Fibroblast of the aortic adventitia (primary cell): ENCODE measurements at places on chromosomes 11 and 22. TPM values are rescaled to one million over a fixed set of nuclear protein-coding genes. Genes with fewer than 3 reads are reported as not detected.

GRCh38 chr11:2781408-2782274, 81.8 kb upstream of the KCNQ1OT1 start:
- no peak for DNase-seq

- DNase-seq, result no peak
Observed at GRCh38 chr11:107218123-107219013, 200.1 kb upstream of the GUCY1A2 start.

DNA sequence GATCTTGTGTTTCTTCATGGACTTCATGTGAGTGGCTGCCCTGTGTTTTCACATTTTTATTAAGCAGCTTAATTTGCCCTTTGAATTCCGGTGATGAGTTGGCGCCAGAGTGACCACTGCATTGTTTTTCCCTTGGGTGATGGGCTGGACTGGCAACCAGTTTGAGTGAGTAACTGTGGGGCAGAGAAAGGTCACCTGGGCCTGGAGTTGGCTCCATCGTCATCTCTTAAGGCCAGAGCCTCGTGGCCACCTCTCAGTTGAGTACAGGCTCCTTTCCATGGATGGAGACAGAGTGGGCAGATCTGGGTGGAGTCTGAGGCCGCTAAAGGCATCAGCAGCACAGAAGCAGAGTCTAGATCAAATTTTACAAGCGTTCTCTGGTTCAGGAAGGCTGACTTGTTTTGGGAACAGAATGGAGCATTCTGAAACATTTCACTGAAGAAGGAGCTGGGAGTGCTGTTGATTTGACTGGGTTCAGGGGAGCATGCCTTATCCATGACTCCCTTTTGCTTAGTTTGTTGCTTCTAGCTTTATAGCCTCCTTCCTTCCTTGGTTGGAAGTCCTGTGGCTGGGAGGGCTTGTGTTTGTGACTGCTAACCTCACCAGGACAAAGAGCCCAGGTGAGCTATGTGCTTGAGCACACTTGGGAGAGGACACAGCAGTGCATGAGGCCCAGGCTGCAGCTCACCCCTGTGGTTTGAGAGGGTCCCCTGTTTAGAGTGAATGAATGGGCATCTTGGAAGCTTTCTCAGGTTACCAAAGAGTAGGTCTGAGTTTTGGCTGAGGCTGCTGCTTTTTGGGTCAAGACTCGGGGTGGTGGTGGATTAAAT, 7.8 kb downstream of the BCR start:
- DNase-seq, result peak; percentile 49

- no peak for DNase-seq
Observed at GRCh38 chr11:95042239-95042638, 7.0 kb upstream of the KDM4F start.

- peak; percentile 34 for DNase-seq
Observed at GRCh38 chr22:20571531-20572007, 64.2 kb downstream of the MED15 start.

DNA sequence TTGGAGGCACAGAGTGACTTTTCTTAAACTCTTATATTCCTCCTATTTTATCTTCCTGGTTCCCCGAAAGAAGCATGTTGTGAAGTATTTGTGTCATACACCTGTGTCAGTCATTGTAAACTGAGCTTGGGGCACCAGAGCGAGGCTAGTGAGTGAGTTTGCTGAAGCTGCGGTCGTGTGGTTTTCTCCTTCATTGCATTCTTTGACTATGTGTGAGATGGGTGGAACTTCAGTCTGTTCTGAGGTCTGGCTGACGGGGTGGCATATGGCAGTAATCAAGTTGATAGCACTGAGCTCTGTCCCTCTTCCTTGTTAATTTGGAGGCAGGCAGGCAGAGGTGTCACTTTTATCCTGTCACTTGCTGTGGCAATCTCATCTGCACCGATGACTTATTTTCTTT, 4.2 kb downstream of the VPS26B start:
- DNase-seq, result no peak

DNA sequence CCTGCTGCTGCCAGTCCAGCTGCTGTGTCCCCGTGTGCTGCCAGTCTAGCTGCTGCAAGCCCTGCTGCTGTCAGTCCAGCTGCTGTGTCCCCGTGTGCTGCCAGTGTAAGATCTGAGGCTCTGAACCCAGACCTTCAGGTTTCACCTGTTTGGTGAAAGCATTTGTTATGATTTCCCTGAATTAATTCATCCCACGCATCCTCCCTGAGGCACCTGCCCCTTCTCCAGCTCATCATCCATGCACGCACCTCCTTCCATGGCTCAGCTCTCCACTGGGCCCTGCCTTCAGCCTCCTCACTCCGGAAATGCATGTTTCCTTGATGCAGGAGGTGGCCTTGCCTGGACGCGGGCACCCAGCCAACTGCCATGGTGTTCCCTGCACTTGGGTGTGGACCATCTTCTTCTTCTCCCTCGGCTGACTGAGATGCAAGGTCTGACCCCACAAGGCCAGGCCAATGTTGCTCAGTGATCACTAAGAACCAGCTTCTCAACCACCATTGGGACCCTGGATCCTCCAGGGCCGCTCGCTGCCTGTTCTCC, 788 bp downstream of the KRTAP5-10 start:
- DNase-seq, result no peak

GRCh38 chr11:78354408-78355308, 63.0 kb downstream of the GAB2 start:
- peak; percentile 79 for DNase-seq

GRCh38 chr11:66878474-66878873, 21.6 kb downstream of the LRFN4 start:
- no peak for DNase-seq

DNA sequence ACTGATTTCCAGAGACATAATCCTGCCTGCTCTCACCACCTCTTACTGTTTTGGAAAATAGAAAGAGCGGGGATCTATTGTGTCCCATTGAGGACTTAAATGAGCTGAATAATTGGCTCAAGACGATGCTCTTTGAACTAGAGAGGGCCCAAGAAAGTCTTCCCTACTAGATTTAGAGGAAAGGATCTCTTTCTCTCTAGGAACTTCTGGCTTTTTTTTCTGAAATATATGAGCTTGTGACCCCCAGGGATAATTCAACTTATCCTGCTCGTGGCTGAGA, 461.4 kb upstream of the KIRREL3 start:
- DNase-seq, result no peak

DNA sequence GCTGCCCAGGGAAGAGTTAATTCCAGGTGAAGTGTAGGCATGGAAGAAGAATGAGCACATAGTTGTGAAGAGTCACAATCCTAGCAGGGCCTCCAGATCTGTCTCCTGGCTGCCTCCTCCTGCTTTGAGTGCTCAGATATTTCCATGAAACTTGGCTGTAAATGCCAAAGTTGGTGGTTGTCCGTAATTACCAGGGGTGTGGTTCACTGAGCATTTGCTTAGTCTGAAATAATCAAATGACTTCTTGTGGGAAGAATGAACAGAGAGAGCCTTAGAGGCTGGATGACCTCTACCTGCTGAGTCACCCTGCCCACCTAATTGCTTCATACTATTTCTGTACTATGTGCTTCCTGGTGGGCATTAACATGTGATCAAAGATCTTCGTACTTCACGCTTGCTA, 50.9 kb downstream of the APIP start:
- no peak for DNase-seq

- no peak for DNase-seq
Observed at GRCh38 chr11:103183981-103184611, 74.9 kb downstream of the DYNC2H1 start.

- DNase-seq, result no peak
Observed at GRCh38 chr11:16603890-16604793, 134.3 kb upstream of the C11orf58 start.

- peak; percentile 21 for DNase-seq
Observed at GRCh38 chr11:27938011-27938410, 169.9 kb downstream of the KIF18A start.

DNA sequence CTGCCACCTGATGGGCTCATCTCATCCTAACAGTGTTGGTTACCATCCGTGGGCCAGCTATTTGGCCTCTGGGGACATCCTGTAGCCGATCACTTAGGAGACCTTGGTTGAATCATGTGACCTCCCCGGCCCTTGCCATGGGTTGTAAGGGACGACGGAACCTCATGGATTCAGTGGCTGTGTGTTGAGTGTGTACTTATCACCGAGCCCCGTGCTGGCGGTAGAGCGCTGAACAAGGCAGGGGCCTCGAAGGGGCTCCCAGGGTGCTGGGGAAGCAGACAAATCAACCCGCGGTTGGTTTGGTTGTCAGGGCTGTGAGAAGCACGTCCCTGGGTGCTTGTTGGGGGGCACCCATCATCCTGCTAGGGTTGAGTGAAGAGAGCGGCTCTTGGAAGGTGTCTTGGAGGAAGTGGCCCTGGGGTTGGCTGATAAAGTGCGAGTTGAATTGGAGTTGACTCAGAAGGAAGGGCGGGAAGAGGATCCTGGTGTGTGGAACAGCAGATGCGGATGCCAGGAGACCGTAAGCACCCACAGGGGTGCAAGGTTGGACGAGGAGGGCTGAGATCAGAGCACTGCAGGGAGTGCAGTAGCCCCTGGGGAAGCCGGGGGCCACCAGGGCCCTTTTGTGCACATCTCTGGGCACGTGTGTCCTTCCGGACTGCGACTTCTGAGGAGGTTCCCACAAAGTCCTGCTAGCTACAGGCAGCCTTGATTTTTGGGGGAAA, 53.6 kb downstream of the MPPED1 start:
- DNase-seq, result no peak

DNA sequence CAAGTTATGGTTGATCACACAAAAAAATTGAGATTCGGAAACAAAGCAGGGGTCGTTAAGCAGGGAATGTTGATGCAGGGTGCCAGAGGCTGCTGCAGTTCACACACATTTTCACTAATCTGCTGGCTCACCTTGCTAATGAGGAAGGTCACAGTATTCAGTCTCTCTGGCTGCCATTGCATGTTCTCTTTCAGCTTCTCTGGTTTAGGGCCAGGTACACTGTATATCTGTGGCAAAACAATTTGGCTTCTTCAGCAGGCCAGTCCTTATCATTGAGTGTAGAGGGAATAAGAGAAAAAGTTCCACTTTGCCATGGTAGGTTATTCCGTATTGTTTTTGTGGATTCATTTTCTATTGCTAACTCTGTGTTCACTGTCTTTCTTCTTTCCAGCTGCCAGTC, 283.7 kb upstream of the ANO3 start:
- DNase-seq, result no peak

- peak; percentile 90 for DNase-seq
Observed at GRCh38 chr11:74257959-74258553, 53.4 kb downstream of the P4HA3 start.

- DNase-seq, result no peak
Observed at GRCh38 chr11:65445101-65445603, 22.6 kb downstream of the NEAT1 start.

- DNase-seq, result peak; percentile 70
Observed at GRCh38 chr11:46112961-46113607, 8.2 kb downstream of the PHF21A start.

GRCh38 chr22:29037340-29037932, 24.2 kb downstream of the C22orf31 start:
- no peak for DNase-seq

DNA sequence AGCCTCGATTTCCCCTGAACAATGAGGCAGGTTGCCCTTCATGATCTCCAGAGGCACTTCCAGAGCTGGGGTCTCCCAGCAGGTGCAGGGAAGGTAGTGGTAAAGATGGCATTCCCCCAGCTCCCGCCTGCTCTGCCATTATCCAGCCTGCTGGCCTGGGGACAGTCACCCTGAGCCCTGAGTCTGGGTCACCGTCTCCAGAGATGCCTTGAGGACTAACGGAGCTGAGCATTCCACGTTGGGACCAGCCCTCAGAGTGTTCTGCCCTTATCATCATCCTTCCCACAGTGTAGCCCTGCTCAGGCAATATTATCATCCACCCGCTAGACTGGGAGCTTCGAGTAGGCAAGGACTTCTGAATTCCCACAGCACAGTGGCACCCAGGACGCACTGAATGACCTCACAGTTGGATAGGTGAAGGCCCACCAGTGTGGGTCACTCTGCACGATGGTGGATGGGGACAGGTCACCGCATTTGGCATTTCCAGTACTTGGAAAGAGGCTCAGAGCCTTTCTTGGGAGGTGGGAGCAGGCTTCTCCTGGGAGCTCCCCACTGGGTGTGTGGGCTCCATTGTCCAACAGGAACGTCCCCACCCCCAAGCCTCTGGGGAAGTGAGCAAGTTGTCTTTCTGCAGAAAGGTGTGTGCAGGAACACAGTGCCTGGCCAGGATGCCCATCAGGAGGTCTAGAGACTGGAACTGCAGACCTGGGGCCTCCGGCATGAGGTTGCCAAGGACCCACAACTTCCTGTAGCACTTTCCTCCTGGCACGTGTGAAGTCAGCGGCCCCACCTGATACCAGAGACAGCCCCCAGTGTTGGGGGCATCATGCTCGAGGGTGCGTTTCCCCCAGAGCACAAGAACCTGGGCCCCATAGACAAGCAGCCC, 51.4 kb upstream of the WNT7B start:
- no peak for DNase-seq

DNA sequence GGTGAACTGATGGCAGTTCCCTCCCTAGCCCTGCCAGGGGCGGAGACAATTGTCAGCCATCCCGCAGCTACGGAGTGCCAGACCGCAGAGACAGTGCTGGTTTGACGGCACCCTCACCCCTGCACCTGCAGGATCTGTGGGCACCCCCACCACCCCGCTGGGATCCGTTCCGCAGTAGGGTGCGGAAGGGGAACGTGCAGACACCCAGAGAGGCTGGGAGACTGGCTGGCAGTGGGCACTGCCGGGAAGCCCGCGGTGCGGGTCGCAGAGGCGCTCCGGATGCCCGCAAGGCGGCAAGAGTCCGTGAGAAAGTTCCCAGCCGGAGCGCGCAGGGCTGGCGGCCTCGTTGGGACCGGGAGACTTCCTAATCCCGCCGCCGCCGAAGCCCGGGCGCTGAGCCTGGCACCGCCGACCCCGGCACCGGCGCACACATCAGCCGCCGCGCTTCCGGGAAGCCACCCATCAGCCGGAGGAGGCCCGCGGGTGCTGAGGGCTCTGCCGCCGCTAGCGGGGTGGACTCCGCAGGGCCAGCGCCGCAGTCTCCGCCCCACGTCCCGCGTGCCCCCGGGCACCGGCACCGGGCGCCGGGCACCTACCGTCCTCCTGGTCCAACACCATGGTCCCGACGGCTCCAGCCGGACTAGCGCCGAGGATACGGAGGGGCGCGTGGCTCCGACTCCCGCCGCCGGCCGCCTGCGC, 4.3 kb upstream of the LMO1 start:
- no peak for DNase-seq

GRCh38 chr11:61834278-61835048, 6.4 kb downstream of the FADS2 start:
- peak; percentile 87 for DNase-seq

- no peak for DNase-seq
Observed at GRCh38 chr22:48445113-48445827, 1382.4 kb downstream of the BRD1 start.

- DNase-seq, result no peak
Observed at GRCh38 chr22:32800158-32800882, 1.2 kb upstream of the TIMP3 start.

- DNase-seq, result no peak
Observed at GRCh38 chr11:71235719-71236118, 16.7 kb downstream of the SHANK2 start.

GRCh38 chr11:125055107-125055715, 7.9 kb upstream of the SLC37A2 start:
- DNase-seq, result no peak

- no peak for DNase-seq
Observed at GRCh38 chr11:19474211-19474610, 233.5 kb upstream of the E2F8 start.

The CARD10 gene
- 5.8 and 13.1 TPM in 2 replicates for total RNA-seq

The KLHL35 gene
- 3.0 and 3.8 TPM in 2 replicates for total RNA-seq

The TSPO gene
- 129 and 222 TPM in 2 replicates for total RNA-seq

The APOL5 gene
- total RNA-seq, result not detected in 2 replicates

The NAV2 gene
- total RNA-seq, result 6.5 and 44.6 TPM in 2 replicates

The BBOX1 gene
- not detected in 2 replicates for total RNA-seq

The TRIM5 gene
- total RNA-seq, result 32.5 and 38.5 TPM in 2 replicates

The MS4A4A gene
- not detected in 2 replicates for total RNA-seq

The PI4KA gene
- total RNA-seq, result 34.8 and 49.9 TPM in 2 replicates

The MAML2 gene
- total RNA-seq, result 15.4 and 20.1 TPM in 2 replicates

The HTR3B gene
- not detected in 2 replicates for total RNA-seq
